Midbrain (tissue), 1 donor: ENCODE measurements at places on chromosomes 4 and X.
A peak's percentile ranks its signal among the peaks of the same experiment; 100 is the strongest.

DNA sequence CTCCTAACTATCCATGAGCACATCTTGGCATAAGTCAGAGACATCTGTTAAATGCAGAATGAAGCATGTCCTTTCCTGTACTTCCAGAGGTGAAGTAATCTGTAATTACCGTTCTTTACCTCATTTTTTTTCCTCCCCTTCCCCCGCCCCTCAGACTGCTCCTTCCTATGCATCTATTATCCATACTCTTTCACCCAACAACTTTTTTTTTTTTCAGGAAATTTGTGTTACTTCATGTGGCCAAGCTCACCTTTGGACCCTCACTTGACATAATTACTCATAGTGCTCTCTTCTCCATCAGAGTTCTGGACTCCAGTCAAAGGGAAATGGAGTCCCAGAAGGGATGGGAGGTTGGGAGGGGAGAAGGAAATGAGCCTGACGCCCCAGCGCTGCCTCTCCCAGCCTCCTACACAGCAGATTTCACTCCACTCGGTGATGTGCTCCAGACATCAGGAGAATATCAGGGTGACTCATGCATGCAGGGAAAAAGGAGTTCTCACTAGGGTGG is 568.8 kb downstream of the STIM2 start:
- DNase-seq = no peak

DNA sequence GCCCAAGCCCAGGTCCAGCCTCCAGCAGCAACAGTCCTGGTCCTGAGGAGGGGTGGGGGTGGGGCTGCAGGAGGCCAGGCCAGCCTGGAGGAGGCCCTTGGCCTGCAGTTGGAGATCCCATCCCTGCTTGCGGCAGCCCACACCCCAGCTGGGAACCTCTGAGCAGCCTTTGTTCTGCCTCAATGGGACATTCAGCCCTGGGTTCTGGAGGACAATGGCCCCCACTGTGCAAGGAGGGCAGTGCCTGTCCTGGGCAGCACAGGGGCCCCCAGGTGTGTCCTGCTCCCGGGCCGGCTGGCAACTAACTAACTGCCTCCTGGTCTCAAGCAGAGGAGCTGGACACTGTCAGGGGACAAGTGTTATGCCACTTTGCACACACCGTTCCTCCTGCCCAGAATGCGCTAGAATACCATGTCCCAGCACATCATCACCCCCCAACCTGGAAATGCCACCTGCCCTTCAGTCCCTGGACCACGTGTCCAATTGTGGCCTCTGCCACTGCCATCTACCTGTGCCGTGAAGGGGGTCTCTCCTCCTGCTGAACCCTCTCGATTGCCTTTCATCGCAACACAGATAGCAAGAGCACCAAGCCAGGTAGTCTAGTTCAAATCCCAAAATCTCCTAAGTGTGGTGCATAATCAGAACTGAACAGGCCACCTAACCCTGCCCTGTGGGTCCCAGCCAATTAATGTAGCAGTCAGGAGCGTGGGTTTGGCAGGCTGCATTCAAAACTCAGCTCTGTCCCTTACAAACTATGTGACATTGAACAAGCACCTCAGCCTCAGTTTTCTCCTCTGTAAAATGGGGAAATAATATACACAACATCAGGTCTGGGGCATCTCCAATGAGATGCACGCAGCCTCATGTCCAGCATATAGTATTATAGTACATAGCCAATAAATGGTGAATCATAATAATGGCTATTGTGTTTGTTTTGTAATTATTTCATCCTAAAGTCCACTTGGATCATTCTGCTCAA is 8.8 kb downstream of the PPP2R2C start:
- peak; percentile 89 for DNase-seq

- DNase-seq = no peak
Measured at GRCh38 chrX:77436682-77437081, 10.5 kb upstream of the FGF16 start.

GRCh38 chr4:140622333-140622958 is 53.7 kb upstream of the UCP1 start:
- DNase-seq = no peak

DNA sequence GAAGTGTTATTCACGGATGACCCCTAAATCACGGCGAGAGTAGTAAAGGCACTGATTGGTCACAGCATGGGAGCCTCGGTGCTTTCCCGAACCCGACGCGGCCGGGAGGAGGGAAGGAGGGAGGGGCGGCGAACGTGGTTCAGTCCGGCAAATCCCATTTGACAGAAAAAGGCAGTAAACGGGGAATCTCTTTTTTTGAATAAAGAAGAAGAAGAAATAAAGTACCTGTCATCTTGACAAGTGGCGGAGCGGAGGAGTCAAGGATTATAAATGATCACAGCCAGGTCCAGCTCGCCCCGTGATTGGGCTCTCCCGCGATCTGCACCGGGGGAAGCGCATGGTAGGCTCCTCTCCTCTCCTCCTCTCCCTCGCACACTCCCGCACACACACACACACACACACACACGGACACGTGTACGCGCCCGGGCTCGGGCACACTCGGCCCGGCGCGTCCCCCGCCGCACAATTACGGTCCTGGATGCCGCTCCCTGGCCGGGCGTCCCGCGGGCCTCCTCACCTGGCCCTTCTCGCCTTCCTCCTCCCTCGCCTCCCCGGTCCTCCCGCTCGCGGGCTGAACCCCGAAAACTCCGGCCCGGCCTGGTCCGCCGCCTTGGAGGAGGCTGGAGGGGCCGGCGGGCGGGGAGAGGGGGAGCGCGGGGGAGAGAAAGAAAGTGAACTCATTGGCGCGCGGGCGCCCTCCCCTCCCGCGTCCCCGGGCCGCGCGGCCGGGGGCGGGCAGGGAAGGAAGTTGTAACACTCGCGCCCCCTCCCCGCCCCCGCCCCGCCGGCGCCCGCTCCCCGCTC is 99.2 kb upstream of the TENM3 start:
- DNase-seq = peak; percentile 13

GRCh38 chr4:109648266-109648996 is 54.8 kb downstream of the CASP6 start:
- DNase-seq = no peak

DNA sequence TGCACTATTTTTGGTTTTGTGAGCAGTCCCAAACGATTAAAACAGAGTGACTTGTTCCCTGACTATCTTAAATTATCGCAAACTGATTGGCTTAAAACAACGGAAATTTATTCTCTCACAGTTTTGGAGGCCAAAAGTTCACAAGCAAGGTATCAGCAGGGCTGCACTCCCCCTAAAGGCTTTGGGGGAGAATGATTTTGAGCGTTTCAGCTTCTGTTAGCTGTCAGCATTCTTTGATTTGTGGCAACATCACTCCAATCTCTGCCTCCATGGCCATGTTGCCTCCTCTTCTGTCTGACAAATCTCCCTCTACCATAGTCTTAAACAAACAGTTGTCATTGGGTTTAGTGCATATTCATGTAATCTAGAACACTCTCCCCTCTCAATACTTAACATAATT is 459.6 kb upstream of the ATOH1 start:
- no peak for DNase-seq

DNA sequence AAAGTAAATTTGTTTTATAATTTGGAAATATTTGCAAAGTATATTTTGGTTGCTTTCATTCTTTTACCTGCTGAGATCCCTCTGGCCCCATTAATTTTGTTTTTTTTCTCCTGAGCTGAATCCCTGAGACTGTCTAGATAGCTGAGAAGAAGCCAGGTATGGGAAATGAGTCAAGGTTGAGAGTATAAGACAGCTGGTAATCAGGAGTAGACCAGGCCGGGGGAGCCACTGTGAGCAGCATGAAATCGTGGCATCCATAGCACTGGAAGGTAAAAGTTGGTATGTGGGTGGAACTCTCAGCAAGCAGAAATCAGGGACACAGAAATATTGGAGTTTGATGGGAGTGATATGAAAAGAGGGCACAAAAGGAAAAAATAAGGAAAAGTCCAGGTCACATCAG is 164.5 kb downstream of the FHIP1A start:
- no peak for DNase-seq

DNA sequence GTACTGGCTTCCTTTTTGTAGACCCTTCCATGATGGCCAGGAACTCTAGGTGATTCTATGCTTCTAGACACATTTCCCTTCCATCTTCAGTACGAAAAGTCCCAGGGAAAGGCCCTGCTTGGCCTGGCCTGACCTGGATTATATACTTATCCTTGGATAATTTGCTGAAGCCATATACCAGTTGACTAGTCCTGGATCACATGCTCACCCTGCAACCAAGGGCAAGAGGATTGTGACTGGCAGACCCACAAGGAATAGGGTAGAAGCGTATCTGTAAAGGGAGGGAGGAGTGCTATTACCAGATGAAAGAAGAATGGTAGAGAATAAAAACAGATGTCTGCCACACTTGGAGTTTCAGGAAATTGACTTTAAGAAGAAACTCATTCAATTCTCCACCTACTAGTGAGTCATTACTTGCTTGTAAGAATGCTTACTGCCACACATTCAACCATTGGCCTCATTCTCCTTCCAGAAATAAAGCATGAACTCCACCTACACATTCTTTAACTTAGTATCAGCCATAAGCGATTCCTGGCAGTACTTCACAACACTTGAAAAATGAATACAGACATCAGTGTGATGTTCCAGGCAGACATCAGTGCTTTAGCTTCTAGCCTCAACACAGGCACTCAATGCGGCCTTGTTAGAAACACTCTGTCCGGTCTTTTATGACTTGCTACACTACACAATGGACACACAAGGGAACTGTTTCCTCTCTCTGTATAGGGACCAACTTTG is 141.8 kb downstream of the CBR4 start:
- peak; percentile 12 for DNase-seq
